ENCODE measurements at places on chromosomes 3 and 15.

DNA sequence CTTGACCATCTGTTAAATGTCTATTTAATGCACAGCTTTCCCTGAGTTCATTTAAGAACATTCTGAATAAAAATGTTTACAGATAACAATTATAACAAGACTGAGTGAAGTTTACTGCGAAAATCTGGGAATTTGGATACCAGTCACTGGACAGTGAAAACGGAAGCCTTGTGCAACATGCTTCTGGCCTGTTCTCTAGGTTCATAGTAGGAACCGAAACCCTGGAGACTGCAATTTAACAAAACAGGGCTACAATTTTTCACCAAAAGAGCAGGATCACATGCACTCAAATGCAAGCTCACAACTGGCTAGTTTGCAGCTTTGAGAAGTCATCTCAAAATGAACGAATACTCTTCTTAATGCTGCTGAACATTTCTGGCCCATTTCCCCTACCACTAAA, 435.9 kb downstream of the NR2F2 start:
- DNase-seq, result no peak

GRCh38 chr3:9021271-9022009, 58.2 kb upstream of the RAD18 start:
- no peak for DNase-seq

GRCh38 chr3:102810937-102811336, 376.1 kb downstream of the ZPLD1 start:
- DNase-seq, result no peak

GRCh38 chr3:62732183-62732904, 142.9 kb downstream of the CADPS start:
- no peak for DNase-seq

Measured in activated CD8-positive, alpha-beta memory T cell treated with anti-CD3 and anti-CD28 coated beads for 1 hour (primary cell).